ENCODE measurements at places on chromosomes 3 and 15.

DNA sequence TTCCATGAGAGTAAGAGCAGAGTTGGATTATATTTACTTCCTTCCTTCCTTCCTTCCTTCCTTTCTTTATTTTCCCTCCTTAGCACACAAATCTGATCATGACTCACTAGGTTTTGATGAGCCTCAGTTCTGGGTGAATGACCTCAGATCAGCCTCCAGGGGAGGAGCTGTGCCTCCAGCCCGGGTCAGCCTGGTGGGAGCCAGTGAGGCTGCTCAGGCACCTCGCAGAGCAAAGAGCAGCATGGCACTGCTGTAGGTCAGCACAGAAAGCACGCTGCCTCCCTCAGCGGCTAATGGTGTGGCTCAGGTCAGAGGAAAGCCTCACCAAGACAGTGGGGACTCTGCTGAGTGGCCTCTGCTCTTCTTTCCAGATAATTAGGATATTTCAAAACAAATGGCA lies 108.5 kb downstream of the SYNPR start:
- DNase-seq: no peak

- peak; percentile 12 for DNase-seq
These were observed at the start of gene ROBO2 for GRCh38 chr3:77039606-77040171. Gene ROBO2, plus strand, starts transcription at chr3:77040099. Its CDS starts 687 bp downstream, at chr3:77040786.

- DNase-seq: no peak
These were observed 7.1 kb upstream of the FGD5 start for GRCh38 chr3:14811684-14812083.

GRCh38 chr3:114645392-114645791 lies 351.6 kb downstream of the TIGIT start:
- no peak for DNase-seq

DNA sequence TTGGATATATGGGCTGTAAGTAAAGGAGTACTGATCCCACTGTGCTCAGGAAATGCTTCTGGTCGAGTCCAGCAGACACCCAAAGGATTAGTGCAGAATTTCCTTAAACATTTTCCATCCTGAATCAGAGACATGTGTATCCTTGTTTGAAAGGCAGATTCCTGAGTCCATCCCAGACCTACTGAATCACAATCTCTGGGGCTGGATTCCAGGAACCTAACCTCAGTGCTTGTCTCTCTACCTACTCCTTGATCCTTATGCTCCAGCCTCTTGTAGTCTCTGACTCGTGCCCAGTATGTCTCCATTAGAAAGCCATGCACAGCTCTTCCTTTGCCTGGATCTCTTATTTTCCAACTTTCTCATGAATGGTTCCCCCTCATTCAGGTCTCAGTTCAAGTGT lies 585.8 kb downstream of the NLGN1 start:
- no peak for DNase-seq

DNA sequence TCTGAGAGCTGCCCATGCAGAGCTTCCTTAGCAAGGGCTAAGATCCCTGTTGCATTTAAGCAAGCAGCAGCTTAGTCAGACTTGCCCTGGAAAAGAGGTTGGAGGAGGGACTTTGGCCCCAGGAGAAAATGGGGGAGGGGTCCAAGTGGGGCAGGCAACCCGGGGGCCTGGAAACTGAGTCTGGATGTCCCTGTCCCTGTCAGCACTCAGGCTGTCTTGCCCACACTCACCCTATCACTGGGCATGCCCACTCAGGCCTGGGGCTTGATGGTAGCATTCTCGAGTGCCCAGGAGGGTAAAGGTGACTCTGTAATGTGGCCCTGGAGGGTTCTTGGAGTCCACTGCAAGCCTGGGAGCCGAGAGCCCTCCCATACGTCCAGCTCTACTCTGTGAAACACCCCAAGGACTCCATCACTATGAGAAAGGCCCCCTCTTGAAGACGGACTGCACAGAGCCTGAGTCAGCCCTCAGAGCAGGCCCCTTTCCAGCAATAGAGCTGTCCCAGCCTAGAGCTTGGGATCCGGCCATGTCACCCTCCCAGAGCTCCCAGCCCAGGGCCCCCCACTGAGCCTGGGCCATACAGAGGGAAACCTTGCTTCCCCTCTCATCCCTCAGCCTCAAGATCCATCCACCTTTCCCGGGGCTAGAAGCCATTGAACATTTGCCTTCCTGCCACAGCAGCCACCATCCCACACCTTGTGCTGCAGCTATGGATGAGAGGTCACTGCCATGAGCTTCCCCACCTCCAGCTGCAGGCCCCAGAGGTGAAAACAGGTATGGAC lies 13.4 kb downstream of the MYL3 start:
- no peak for DNase-seq

GRCh38 chr3:194395778-194396538 lies 3.1 kb downstream of the GP5 start:
- no peak for DNase-seq

DNA sequence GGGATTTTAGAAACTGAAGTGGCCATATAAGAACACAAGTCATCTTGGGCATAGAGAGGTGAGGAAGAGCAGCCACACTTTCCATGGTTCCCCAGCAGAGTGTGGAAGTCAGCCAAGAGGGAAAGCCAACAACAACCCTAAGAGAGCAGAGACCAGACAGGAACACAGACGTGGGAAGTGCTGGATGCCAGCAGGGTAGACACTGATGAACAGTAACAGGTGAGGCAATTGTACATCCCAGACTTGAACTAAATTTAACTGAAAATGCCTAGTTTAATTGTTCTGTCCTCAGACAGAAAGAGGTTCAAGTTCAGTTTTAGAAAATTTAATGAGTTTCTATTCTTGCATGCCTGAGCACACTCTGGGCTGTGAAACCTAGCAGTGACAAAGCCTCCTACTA lies 212.1 kb downstream of the ATP8B4 start:
- no peak for DNase-seq

DNA sequence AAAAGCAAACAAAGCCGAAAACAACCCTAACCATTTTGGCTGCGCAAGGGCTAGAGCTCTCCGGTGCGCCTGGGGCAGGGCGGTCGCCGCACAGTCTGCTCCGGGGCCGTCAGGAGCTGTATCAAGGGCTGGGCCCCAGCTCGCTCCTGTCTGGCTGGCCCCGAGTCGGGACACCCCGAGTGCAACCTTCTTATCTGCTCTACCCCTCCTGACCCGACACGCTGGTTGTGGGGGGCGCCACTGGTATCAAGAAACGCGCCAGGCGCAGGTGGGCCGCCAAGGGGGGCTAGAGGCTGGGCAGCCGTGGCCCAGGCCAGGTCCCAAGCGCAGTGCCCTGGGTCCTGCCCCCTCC lies 36.0 kb downstream of the NR2F2 start:
- no peak for DNase-seq

GRCh38 chr3:89762405-89762804 lies 655.0 kb downstream of the EPHA3 start:
- DNase-seq: no peak

GRCh38 chr3:106183762-106184391 lies 315.1 kb upstream of the CBLB start:
- no peak for DNase-seq

- no peak for DNase-seq
These were observed 1.8 kb upstream of the ATP10A start for GRCh38 chr15:25864966-25865365.

GRCh38 chr3:187737368-187738070 lies 7.7 kb downstream of the BCL6 start:
- DNase-seq: no peak

DNA sequence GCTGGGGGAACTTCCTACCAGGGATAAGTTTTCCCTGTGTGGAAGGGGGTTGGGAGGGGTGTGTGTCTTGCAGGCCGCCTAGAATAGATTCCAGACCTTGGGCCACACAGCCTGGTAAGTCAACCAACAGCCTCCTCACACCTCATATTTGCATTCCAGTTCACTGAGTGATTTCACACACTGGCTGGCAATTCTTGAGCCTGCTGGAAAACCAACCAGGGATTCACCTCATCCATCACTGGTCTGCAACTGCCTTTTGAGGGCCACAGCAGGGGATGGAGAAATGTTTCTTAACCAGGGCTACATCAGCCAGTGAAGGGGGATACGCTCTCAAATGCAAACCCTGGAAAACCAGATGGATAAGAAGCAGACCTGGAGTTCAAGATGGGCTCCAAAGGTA lies 2.0 kb downstream of the FSTL1 start:
- DNase-seq: no peak

DNA sequence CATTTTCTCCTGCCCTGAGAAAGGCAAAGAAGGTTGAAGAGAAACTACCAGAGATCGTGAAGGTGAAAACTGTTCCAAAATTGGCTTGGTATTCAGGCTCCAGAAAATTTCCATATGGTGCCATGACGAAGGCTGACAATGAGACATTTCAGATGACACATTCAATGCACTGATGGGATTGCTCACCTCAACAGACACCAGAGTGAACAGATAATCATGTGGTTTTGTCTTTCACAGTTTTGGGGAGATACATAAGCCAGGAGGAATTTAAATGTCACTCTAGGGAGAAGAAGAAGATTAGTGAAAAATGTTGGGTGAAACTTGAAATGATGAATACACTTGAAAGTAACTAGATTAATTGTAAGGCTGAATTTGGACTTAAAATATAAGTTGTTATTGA lies 339.7 kb upstream of the EPHA3 start:
- no peak for DNase-seq

- no peak for DNase-seq
These were observed 9.8 kb downstream of the SELENOS start for GRCh38 chr15:101267320-101268104.

- no peak for DNase-seq
These were observed 11.1 kb downstream of the SLC6A6 start for GRCh38 chr3:14413381-14414071.

DNA sequence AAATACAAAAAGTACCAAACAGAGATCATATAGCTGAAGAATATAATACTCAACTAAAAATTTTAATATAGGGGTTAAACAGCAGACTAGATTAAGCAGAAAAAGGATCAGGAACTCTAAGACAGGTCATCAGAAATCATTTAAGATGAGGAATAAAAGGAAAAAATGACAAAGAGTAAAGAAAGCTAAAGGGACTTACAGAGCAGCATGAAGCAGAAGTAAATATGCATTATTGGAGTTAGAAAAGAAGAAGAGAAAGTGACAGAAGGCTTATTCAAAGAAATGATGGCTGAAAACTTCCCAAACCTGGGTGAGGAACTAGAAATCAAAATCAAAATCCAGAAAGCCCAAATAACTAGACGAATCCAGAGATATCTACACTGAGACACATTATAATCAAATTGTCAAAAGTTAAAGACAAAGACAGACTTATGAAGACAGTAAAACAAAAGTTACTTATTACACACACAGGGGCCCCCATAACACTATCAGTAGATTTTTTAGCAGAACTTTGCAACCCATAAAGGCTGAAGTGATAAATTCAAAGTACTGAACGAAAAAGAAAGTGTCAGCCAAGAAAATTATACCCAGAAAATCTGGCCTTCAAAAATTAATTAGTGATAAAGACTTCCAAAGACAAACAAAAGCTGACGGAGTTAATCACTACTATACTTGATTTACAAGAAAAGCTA lies 95.6 kb downstream of the SCAPER start:
- no peak for DNase-seq

- DNase-seq: no peak
These were observed 7.0 kb upstream of the USP4 start for GRCh38 chr3:49346797-49347251.

- no peak for DNase-seq
These were observed 9.6 kb downstream of the CPOX start for GRCh38 chr3:98583766-98584165.

DNA sequence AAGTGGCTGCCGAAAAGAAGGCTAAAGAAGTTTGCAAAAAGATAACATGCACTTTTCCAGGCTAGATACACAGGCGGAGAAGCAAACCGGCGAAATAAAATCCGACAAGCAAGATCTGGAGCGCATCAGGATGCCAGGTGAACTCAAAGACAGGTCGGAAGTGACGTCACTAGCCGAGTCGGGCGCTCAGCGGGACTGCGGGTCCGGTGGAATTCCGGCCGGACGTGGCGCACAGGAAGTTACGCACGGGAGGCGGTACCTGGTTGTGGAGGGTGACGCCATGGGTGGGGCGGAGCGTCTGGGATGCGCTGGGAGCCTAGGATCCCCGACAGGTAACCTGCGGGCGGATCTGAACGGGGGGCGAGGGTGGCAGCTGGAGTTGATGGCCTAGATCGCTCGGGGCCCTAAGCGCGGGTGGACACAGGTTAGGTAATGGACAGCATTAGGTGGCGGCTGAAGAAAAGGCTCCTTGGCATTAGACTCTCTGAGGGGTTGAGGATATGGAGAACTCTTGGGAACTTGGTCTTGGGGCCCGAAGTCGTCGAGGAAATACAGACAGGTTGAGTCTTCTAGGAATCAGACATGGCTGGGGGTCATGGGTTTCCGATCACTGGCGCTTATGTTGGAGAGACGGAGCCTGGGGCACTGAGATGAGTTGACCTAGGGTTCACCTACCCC lies 29.0 kb upstream of the EHHADH start:
- peak; percentile 95 for DNase-seq

DNA sequence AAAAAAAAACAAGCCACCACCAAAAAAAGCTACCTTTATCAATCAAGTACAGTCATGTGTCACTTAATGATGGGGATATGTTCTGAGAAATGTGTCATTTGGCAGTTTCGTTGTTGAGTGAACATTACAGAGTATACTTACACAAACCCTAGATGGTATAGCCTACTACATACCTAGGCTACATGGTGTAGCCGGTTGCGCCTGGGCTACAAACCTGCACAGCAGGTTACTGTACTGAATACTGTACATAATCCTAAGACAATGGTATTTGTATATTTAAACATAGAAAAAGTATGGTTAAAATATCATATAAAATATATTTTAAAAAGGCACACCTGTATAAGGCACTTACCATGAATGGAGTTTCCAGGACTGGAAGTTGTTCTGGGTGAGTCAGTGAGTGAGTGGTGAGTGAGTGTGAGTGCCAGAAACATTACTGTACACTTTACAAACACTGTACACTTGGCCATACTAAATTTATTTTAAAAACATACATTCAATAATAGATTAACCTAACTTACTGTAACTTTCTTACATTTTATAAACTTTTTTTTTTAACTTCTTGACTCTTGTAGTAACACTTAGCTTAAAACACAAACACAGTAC lies 25.9 kb upstream of the JMJD7 start:
- DNase-seq: no peak

GRCh38 chr3:133930341-133930933 lies 34.8 kb upstream of the RAB6B start:
- no peak for DNase-seq

- no peak for DNase-seq
These were observed 535.6 kb upstream of the IL12A start for GRCh38 chr3:159453036-159453435.

GRCh38 chr3:172181932-172182586 lies 142.7 kb downstream of the FNDC3B start:
- DNase-seq: no peak

DNA sequence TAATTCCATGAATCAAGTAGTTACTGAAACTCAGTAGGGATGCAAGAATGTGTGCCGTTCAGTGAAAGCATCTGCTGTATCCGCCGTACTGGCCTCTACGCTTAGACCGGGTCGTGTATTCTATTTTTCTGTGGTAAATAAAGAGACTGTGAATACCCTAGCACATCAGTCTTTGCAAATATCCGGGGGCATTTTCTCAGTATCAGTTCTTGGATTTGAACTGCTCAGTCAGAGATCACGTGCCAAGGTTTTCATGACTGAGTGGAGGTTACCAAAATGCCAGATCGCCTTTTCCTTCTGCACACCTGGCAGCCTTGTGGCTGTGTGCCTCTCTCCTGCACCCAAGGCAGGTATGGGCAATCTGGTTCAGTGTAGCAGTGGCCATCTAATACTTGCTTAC lies 377.0 kb downstream of the OCA2 start:
- no peak for DNase-seq

GRCh38 chr3:45981346-45982074 lies 14.1 kb downstream of the FYCO1 start:
- DNase-seq: no peak
